ENCODE measurements at places on chromosomes 12 and 14. TPM values are rescaled to one million over a fixed set of nuclear protein-coding genes. Genes with fewer than 3 reads are reported as not detected.

Gene GDF3
- 0.32 TPM for total RNA-seq

Gene ARL1
- 78.9 TPM for total RNA-seq

Gene ZCRB1
- 36.2 TPM for total RNA-seq

Gene TNS2
- 232 TPM for total RNA-seq

DNA sequence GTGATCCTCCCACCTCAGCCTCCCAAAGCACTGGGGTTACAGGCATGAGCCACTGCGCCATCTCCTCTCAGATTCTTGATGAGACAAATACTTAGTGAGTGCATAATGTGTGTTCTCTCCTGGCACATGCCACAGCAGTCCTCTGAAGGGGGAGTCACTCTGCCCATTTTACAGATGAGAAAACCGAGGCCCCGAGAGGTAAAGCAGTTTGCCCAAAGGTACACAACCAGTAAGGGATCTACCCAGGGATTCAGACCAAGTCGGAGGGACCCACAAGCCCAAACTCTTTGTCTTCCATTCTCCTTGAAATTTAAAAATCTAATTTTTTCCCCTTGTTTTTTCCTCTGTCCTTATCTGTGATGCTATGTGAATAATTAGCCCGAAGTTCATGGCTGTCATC is 6.3 kb downstream of the PLBD2 start:
- no peak overlapping the region for H3K27ac ChIP-seq
- no peaks in the 10 kb centered on the region for H3K36me3 ChIP-seq
- H3K27me3 ChIP-seq = no peaks in the 10 kb centered on the region

DNA sequence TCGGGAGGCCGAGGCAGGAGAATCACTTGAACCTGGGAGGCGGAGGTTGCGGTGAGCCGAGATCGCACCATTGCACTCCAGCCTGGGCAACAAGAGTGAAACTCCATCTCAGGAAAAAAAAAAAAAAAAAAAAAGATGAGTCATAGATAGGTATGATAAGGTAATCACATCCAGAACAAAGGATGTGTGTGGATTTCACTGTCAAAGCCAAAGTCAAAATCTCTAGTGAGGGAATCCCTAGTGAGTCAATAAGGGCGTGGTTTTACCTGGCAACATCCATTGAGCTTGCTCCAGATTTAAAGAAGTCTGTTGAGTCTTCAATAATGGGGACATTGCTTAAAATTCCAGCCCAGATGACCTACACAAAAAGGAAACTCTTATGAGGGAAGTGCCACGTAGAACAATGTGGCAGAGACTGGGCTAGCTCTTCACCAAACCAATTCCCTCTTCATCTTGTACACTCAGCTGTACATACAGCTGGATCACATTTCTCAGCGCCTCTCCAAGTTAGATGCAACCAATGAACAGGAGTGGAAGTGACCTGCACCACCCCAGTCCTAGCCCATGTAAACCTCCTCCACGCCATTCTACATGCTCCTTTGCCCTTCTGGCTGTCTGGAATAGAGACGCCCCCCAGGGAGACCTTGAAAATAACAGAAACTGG is 23.4 kb downstream of the ALDH1L2 start:
- DNase-seq = no peak
- H3K27me3 ChIP-seq = no peaks in the 10 kb centered on the region
- H3K36me3 ChIP-seq = no peaks in the 10 kb centered on the region
- no peak overlapping the region for H3K27ac ChIP-seq

GRCh38 chr12:66365718-66366490 is 63.6 kb downstream of the HELB start:
- H3K4me1 ChIP-seq = no peaks in the 10 kb centered on the region
- H3K36me3 ChIP-seq = no peaks in the 10 kb centered on the region
- no peak overlapping the region for H3K27ac ChIP-seq

DNA sequence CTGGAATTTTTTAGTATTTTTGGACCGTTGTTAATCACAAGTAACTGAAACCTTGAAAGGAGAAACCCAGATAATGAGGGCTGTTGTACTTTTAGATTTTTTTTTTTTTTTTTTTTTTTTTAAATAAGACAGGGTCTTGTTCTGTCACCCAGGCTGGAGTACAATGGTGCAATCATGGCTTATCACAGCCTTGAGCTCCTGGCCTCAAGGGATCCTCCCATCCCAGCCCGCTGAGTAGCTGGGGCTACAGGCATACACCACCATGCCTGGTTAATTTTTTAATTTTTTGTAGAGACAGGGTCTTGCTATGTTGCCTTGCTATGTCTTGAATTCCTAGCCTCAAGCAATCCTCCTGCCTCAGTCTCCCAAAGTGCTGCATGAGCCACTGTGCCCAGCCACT is 211.6 kb downstream of the SYNE2 start:
- H3K4me1 ChIP-seq = no peaks in the 10 kb centered on the region
- DNase-seq = no peak
- no peak overlapping the region for H3K4me3 ChIP-seq
- peaks cover 10% of the 10 kb centered on the region for H3K36me3 ChIP-seq
- no peaks in the 10 kb centered on the region for H3K27me3 ChIP-seq

DNA sequence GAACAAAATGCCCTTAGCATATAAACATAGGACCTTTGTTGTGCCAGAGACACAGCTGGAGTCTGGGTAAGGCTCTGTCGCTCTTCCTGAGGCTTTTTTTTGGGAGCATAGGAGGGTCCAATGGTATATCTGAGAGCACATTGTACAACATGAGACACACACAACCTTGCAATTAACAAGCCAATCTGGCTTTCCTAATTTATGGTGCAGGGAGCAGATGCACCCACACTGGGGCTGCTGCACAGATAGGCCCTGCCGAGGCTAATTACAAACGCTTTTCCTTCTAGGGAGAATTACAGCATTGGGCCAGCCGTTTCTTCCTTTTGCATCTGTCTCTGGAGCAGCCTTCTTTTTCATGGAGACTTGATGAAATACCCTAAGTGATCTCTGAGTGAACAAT is 75.0 kb upstream of the OVCH1 start:
- peaks cover 4% of the 10 kb centered on the region for H3K4me1 ChIP-seq
- no peaks in the 10 kb centered on the region for H3K27me3 ChIP-seq
- no peak overlapping the region for H3K27ac ChIP-seq
- H3K36me3 ChIP-seq = no peaks in the 10 kb centered on the region
- no peak overlapping the region for H3K4me3 ChIP-seq
- no peak for DNase-seq

GRCh38 chr12:85076688-85077430 is 40.7 kb downstream of the LRRIQ1 start:
- no peaks in the 10 kb centered on the region for H3K27me3 ChIP-seq
- H3K4me3 ChIP-seq = no peak overlapping the region
- DNase-seq = no peak
- H3K27ac ChIP-seq = no peak overlapping the region
- no peaks in the 10 kb centered on the region for H3K36me3 ChIP-seq

- H3K27ac ChIP-seq = no peak within 1 kb of the TSS
- no peak for DNase-seq
- peaks cover 6% of the 10 kb centered on the region for H3K27me3 ChIP-seq
- no peaks in the 10 kb centered on the region for H3K4me1 ChIP-seq
- no peak within 1 kb of the TSS for H3K4me3 ChIP-seq
Observed at GRCh38 chr12:52519826-52520662, at the start of gene KRT5. TSS of gene KRT5 (minus strand) at chr12:52520394. CDS start at chr12:52520296, 98 bp downstream.

Measured in upper lobe of right lung (tissue), 1 donor.